Astrocyte of the cerebellum (primary cell): ENCODE measurements at places on chromosomes 1 and 21.

- DNase-seq = no peak
Measured at GRCh38 chr1:65421351-65422025, 1.0 kb downstream of the LEPR start.

- DNase-seq = peak; percentile 13
Measured at GRCh38 chr1:106620521-106620954, 435.9 kb upstream of the PRMT6 start.

- DNase-seq = no peak
Measured at GRCh38 chr1:44406737-44407429, 1.8 kb downstream of the RNF220 start.

DNA sequence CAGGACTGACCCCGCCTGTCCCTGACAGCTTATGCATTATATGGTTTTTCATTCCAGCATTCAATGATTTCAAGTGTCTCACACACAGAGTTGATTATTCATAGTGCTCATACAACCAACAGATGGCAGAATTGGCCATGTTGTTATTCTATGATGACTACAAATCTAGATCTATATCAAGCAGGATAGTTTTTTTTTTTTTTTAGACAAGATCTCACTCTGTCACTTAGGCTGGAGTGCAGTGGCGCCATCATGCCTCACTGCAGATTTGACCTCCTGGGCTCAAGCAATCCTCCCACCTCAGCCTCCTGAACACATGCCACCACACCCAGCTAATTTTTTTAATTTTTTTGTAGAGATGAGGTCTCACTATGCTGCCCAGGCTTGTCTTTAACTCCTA, 40.1 kb upstream of the LRRC8D start:
- DNase-seq = peak; percentile 41

DNA sequence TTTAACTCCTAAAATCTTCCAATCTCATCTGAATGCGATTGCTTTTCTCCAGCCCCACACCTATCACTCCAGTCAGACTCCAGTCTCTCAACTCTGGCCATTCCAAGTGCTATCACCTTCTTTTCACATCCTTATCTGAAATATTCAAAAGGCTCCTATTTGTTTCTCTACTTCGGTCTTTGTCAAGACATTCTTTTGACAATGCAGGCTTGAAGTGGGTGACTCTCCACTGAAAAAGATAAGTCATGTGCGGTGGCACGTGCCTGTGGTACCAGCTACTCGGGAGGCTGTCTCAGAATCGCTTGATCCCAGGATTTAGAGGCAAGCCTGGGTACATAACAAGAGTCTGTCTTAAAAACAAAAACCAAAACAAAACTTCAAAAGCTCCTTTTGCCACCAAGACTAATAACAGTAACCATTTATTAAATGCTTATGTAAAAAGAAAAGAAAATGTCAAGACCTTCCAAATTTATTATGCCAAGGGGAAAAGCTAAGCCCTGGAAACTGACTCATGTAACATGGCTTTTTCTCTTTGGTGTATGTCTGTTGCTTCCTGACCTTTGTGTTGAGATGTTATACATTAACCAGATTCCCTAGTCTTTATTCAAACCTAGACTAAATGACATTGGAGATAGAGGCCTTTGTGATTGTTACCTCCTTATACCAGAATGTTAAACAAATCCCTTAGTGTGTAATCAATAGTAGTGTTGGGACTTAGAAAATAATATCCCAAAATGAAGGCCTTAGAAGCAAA, 3.6 kb downstream of the ALG14 start:
- DNase-seq = no peak
